ENCODE measurements at places on chromosomes 13 and 19. TPM values are rescaled to one million over a fixed set of nuclear protein-coding genes. Genes with fewer than 3 reads are reported as not detected.

DNA sequence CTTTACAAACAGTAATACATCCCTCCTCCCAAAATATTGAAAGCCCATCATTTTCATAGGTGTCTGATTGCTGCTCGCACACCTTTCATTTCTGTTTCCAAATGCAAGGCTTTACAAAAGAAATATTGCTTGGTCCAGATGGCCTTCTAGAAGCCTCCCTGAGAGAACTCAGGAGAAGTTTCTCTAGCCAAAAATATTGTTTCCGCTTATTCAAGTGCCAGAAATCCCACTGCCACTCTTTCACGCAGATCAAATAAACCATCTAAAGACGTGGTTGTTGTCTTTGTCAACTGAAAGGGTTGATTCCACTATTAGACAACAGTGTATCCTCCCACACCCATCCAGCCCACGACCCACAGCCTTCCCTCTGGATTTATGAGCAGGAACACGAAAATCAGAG is 96.2 kb downstream of the ZIC5 start:
- no peak for DNase-seq

Gene SCAF1
- total RNA-seq: 18.6 TPM

Gene ARHGAP45
- total RNA-seq: 11.0 TPM

Gene ZNF566
- 12.7 TPM for total RNA-seq

GRCh38 chr13:27857282-27857681 is 62.5 kb upstream of the PDX1 start:
- DNase-seq: no peak

Gene ZNF382
- 10.3 TPM for total RNA-seq

Gene CKM
- total RNA-seq: 1.3 TPM

Gene UBE2S
- 20.4 TPM for total RNA-seq

DNA sequence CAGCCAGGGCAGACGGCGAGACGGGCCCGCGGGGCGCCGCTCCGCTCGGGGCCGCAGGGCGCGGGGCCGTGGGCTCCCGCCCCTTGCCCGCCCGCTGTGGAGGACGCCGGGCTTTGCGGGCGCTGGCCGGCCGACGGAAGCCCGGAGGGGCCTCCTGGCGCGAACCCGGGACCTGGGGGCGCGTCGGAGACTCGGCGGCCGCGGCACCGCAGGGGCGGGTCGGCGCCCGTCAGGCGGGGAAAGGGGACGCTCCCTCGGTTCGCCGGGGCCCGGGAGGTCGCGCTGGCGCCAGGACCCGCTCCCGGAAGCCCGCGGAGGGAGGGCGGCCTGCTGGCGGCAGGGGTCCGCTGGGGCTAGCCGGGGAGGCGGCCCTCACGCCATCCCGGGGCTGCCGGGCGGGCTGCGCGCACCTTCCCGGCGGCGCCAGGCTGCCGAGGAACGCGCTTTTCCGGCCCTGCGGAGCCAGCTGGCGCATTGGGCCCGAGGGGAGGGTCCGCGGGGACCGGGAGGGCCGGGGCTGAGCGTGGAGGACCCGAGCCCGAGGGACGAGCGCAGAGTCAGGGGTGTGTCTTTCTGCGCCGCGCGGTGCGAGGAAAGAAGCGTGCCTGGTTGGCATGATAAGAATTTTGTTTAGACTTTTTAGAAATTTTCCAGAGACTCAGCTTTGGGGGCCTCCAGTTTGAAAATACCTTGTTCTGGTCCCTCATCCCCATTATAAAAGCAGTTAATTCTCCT is 511 bp downstream of the GARRE1 start:
- DNase-seq: peak; percentile 75

Gene ZNF132
- total RNA-seq: 1.0 TPM

GRCh38 chr13:27960362-27961226 is 8.5 kb downstream of the CDX2 start:
- DNase-seq: peak; percentile 88

Gene ZSCAN22
- total RNA-seq: 1.3 TPM

Gene DENND1C
- 0.48 TPM for total RNA-seq

- DNase-seq: no peak
Observed at GRCh38 chr13:99604636-99605035, 103.4 kb downstream of the TM9SF2 start.

- DNase-seq: no peak
Observed at GRCh38 chr19:29385191-29385795, 140.5 kb upstream of the VSTM2B start.

- DNase-seq: no peak
Observed at GRCh38 chr19:43407416-43408005, 7.2 kb upstream of the TEX101 start.

- DNase-seq: no peak
Observed at GRCh38 chr19:7751157-7751783, 3.9 kb upstream of the CD209 start.

Gene MYADM
- total RNA-seq: 30.6 TPM

GRCh38 chr19:15439078-15439799 is 10.5 kb downstream of the WIZ start:
- DNase-seq: no peak

DNA sequence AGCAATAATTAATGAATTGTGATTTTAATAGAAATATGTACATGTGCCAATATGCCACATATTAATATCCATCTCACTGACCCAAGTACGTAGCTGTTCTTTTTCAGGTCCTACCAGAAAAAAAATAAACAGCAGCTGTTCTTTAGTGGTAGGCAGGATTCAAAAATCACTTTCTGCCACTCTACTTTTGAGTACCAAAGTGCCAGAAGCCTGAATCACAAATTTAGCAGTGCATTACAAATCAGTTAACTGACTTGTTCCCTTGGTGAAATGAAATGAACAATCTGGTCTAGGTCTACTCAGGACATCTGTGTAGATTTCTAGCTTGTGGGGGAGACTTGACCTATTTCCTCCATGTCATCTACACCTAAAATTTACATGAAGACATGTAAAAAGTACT is 775.5 kb upstream of the GPC6 start:
- DNase-seq: no peak

Gene KIR2DL1
- total RNA-seq: not detected

GRCh38 chr19:7109678-7110289 is 40.3 kb downstream of the ZNF557 start:
- DNase-seq: no peak

GRCh38 chr13:79593121-79593520 is 112.2 kb downstream of the NDFIP2 start:
- DNase-seq: no peak

- no peak for DNase-seq
Observed at GRCh38 chr13:71309905-71310304, 557.1 kb downstream of the DACH1 start.

Gene ALOX5AP
- total RNA-seq: 3.3 TPM

DNA sequence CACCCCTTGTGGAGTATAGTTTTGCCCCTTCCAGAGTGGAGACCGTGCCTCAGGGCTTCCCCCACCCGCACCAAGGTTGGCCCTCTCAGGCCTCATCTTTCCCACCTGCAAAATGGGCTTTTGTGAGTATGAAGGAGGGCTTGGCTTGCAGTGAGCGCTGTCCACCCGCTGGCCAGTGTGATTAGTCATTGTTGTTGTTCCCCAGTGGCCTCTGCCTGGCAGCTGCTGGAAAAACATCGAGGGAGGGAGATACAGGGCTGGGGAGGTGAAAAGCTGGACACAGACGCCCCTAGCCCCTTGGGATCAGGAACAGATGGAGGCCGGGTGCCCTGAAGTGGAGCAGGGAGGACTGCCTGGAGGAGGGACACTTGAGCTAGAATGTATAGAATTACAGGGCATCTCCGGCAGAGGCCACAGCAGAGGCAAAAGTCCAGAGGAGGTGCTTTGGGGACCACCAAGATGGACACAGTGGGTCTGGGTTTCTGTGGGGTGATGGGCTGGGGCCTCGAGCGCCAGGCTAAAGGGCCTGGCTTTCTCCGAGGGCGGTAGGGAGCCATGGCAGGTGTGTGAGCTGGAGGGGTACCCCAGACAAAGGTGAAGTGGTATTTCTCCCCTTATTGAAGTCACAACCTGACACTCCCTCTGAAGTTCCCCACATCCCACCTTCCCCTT is 3.9 kb upstream of the IL12RB1 start:
- no peak for DNase-seq

Gene ELAVL1
- 57.7 TPM for total RNA-seq

GRCh38 chr19:49556412-49557398 is 23.7 kb downstream of the NOSIP start:
- no peak for DNase-seq

GRCh38 chr13:98916403-98916802 is 61.5 kb downstream of the DOCK9 start:
- DNase-seq: no peak

DNA sequence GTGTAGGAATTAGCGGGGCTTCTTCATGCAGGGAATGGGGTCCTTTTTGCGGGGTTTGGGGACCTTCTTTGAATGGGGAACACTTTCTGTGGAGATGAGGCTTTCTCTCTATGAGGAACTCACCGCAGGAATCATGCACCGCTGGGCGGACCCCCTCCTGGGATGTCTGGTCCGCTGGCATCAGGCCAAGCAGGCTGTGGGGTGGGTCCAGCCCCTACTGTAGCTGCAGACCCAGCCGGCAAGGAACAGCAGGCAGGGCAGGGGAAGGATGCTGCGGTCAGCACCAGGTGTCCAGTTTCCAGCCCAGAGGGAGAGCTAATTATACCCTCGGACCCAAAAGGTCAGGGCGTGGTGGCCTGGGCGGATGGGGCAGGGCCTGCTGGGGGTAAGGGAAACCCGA is 1.8 kb downstream of the MYBPC2 start:
- DNase-seq: no peak

DNA sequence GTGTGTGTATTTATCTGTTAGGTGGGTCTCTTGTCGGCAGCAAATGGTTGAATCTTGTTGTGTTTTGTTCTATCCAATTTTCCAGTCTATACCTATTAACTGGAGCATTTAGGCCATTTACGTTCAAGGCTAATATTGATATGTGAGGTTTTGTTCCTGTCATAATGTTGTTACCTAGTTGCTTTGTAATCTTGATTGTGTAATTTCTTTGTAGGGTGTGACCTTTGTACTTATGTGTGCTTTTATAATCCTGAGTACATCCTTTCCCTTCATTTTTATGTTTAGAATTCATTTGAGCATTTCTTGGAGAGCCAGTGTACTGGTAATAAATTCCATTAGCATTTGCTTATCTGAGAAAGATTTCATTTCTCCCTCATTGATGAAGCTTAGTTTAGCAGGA is 83.0 kb upstream of the MIR17HG start:
- no peak for DNase-seq

DNA sequence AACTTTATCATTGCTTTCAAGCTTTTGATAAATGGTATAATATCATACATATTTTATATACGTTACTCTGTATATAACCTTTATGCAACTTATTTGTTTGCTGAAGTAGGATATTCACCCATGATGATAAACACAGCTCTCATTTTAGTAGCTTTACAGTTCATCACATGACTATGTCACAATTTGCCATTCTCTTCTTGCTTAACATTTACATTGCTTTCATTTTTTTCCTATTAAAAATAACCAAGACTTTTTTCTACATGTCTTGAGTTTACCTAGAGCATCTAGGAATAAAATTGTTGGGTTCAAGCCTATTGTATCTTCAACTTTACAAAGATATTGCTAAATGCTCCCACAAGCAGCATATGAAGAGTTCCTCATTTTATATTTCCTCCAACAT is 54.0 kb downstream of the KCNRG start:
- DNase-seq: no peak

DNA sequence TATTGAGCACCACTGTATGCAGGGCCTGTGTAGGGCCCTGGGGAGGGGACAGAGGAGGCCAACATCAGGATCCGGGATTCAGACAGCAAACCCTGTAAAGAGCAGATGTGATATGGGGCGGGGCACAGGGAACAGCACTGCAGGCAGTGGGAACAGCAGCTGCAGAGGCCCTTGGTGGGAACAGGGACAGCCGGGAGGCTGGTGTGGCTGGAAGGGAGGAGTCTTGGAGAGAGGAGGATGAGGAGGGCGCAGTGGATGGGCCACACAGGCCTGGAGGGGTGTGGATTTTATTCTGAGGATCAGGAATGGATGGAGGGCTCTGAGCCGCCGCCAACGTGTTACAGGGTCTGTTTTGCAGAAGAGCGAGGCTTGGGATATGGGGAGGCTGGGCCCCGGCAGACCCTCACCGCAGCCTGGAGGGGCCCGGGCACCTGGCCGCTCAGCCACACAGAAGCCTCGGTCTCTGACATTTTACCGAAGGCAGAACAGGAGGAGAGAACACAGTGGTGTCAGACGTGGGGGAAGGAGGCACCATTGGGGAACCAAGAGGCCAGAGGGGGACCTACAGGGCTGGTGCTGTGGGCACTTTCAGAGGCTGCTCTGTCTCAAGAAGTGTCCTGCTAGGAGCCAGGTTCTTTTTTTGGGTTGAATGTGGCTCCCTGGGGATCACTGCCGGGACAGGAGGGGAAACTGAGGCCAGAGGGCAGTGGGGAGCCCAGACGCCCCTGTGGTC is 6.9 kb downstream of the EFNA2 start:
- no peak for DNase-seq

Gene HS6ST3
- 2.4 TPM for total RNA-seq

GRCh38 chr19:49906879-49907564 is 10.3 kb upstream of the IL4I1 start:
- DNase-seq: no peak

Gene NTF4
- 2.9 TPM for total RNA-seq

DNA sequence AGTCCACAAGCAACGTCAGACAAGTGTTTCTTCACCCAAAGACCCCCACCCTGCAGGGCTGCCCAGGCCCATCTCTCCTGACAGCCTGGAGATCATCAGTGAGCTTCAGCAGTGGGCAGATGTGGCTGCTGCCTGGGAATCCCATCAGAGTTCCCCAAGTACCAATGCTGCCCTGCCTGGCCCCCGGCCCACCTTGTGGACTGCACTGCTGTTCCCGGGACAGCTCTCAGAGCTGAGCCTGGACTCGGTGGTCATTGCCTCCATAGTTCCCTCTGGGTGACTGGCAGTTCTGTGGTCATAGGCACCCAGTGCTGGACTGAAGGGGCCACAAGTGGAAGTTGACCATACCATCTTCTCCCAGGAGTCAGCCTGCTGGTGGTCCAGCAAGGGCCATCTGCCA is 24.5 kb upstream of the ZNF492 start:
- no peak for DNase-seq

Gene RNF113B
- total RNA-seq: not detected

- no peak for DNase-seq
Observed at GRCh38 chr13:93975242-93975641, 504.2 kb downstream of the DCT start.

- peak; percentile 76 for DNase-seq
Observed at GRCh38 chr13:71867131-71867814, at the start of gene DACH1. TSS of gene DACH1 (minus strand) at chr13:71867204.

DNA sequence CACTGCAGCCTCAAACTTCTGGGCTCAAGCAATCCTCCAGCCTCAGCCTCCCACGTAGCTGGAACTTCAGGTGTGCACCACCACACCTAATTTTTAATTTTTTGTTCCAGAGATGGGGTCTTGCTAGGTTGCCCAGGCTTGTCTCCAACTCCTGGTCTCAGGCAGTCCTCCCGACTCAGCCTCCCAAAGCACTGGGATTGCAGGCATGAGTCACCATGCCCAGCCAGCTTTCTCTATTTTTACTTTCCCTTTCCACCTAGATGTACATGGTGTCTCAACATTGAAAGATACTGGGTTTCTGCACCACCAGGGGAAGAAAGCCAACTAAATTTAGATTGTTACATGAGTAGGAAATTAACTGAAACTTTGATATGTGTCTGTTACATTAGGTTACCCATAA is 13.8 kb upstream of the ZNF846 start:
- no peak for DNase-seq

Gene KIRREL2
- 1.4 TPM for total RNA-seq

- DNase-seq: peak; percentile 66
Observed at GRCh38 chr13:111474136-111475002, 153.9 kb downstream of the TEX29 start.

Measured in hepatocyte (in vitro differentiated cells).